ENCODE measurements at places on chromosomes 12 and 14.

GRCh38 chr12:51171884-51172514 is 936 bp downstream of the TFCP2 start:
- no peak for DNase-seq

GRCh38 chr12:84117190-84117589 is 795.4 kb downstream of the SLC6A15 start:
- DNase-seq: no peak

- DNase-seq: no peak
These were observed 1.8 kb upstream of the GCN1 start for GRCh38 chr12:120196363-120196762.

- no peak for DNase-seq
These were observed 1.1 kb downstream of the LRP1 start for GRCh38 chr12:57129321-57129842.

DNA sequence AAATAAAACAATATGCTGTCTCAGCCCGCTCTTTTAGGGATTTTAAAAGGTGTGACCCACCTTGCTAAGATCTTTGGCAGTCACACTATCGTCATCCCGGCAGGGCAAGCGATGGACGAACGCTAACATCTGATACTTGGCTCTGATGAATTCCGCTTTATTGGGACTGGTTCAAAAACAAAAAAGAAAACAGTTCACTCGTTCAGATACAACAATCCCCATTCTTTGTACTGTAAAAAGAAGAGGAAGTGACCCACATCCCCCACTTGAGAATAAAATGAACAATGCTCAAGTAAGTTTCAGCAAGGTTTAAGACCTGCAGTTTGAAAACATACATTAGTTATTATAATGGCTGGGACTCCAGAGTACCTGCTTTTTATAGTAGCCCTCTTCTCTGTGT is 7.3 kb downstream of the GIT2 start:
- no peak for DNase-seq

DNA sequence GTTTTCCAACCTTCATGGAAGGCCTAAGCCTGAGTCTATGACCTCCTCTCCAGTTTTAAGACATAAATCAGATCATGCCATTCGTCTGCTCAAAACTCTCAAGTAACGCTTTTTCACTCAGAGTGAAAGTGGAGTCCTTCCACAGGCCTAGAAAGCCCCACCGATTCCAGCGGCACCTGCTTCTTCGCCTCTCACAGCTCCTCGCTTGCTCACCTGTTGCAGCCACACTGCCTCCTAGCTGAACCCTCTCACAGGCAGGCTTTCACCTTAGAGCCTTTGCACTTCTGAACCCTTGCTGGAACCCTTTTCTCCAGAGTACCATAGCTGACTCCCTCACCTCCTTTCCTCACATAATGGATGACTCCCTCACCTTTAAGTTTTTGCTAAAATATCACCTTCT is 301.1 kb downstream of the ZFP36L1 start:
- DNase-seq: no peak

DNA sequence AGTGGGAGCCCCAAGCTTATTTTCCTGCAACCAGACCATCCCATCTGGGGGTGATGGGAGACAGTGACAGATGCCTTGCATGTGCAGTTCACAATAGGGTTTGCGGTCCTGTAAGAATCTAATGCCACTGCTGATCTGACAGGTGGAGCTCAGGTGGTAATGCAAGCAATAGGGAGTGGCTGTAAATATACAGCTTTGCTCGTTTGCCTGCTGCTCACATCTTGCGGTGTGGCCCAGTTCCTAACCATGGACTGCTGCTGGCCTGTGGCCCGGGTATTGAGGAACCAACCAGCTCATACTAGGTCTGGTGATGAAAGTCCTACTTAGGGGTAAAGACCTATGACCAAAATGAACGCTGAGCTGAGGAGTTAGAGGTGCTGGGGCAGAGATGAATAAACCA is 36.1 kb upstream of the CCDC88C start:
- no peak for DNase-seq

DNA sequence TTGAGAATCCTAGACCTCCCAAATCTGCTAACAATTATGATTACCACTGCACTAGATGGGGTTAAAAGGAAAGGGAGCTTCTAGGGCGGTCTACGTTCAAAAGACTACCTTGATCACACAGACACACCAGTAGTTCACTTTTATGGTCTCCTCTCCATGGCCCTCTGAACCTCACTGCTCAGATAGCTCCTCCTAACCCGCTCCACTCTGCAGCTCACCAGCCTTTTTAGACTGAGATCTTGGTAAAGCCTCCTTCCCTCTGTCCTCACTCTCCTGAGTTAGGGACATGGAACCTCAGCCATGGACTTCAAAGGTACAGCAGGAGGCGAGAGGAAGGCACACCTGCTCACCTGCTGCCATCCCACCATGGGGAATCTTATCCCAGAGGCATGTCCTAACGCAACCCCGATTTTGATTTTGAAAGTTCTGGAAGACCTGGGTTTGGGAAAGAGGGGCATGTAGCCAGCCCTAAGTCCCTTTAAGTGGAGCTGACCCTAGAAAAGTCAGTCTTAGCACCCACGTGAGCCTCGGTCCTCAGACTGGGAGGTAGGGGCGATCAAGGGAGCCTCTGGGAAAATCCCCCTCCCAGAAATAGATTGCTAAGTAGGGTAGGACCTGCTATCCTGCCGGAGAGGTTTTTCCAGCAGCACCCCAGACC is 1.3 kb downstream of the ZNF219 start:
- DNase-seq: no peak

- peak; percentile 96 for DNase-seq
These were observed 369 bp downstream of the DEPDC4 start for GRCh38 chr12:100266585-100266834.

DNA sequence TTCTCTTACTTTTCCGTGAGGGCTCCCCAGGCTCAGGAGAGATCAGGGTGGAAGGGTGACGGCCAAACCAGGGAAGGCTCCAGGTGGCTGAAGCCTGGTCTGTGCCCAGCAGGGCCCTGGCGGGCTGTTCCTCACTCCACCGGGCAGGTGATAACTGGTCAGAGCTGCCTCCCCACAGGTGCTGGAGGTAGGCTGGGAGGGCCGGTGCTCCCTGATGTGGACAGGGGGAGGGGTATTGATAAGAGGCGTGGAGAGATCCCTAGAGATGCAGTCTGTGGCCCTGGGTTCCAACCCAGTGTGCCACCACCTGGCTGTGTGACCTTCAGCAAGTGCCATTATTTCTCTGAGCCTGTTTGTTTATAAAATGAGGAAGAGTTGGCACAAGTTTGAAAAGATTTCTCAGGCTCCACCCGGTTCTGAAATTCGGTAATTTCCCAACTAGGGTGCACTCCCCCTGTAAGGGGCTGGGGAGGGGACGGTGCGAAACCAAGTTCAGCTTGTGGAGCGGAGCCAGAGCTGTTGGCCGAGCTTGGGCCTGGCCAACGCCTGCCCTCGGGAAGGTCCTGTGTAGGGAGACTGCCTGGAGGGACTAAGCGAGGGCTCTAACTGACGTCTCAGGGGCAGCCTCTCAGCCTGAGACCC is 1.0 kb upstream of the NR4A1 start:
- DNase-seq: no peak

GRCh38 chr12:119692410-119692809 is 24.5 kb downstream of the PRKAB1 start:
- no peak for DNase-seq

Data from stimulated activated CD4-positive, alpha-beta T cell treated with anti-CD3 and anti-CD28 coated beads, Interleukin-1b, Interleukin-23, amount 100 ng/mL, for 1 hour (primary cell).